ENCODE measurements at places on chromosomes 1 and 21. TPM values are rescaled to one million over a fixed set of nuclear protein-coding genes. Genes with fewer than 3 reads are reported as not detected.
A peak's percentile ranks its signal among the peaks of the same experiment; 100 is the strongest.

GRCh38 chr21:42373196-42373907 lies 7.0 kb upstream of the TFF1 start:
- H3K36me3 ChIP-seq = peaks cover 3% of the 10 kb centered on the region
- peaks cover 12% of the 10 kb centered on the region for H3K4me1 ChIP-seq
- peak overlapping the region; percentile 54 for H3K27ac ChIP-seq

DNA sequence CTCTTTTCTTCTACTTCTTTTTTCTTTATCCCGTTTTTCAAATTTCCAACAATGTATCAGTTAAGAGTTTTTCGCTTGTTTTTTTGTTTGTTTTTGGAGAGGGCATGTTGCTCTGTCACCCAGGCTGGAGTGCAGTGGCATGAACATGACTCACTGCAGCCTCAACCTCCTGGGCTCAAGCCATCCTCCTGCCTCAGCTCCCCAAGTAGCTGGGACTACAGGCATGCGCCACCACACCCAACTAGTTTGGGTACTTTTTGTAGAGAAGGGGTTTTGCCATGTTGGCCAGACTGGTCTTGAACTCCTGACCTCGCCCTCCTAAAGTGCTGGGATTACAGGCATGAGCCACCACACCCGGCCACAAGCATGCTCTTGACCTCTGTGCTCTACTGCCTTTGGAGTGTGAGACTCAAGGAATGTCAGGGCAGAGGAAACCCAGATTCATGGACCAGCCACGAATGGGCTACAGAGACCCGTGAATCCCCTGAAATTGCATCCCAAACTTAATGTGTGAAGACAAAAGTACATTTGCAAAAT lies 65.1 kb upstream of the HSD17B7 start:
- no peaks in the 10 kb centered on the region for H3K36me3 ChIP-seq
- no peak overlapping the region for H3K27ac ChIP-seq
- no peak overlapping the region for H3K4me3 ChIP-seq
- no peak for DNase-seq
- H3K4me1 ChIP-seq = no peaks in the 10 kb centered on the region

DNA sequence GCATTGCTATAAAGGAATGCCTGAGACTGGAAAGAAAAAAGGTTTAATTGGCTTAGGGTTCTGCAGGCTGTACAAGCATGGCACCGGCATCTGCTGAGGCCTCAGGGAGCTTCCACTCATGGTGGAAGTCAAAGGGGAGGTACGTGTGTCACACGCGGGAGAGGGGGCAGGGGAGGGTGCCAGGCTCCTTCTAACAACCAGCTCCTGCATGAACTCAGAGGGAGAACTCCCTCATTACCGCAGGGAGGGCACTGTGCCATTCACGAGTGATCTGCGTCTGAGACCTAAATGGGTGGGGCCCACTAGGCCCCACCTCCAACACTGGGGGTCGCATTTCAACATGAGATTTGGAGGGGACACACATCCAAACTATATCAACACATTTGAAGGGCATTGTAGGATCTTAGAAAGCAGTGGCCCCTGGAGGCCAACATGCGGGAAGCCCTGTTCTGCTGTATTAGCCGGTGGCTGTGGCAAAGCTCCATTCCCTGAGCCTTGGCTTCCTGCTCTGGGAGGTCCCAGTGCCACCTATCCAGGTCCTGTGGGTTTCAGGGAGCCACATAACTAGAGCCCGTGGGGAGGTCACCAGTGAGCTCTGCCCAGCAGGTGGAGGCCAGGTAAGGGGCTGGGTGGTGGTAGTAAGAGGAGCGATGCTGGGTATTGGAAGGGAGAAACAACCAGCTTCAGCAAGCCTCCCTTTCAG lies 10.0 kb downstream of the WNT3A start:
- peak; percentile 9 for DNase-seq
- no peaks in the 10 kb centered on the region for H3K27me3 ChIP-seq
- no peak overlapping the region for H3K4me3 ChIP-seq
- no peaks in the 10 kb centered on the region for H3K4me1 ChIP-seq

The IGSF5 gene
- not detected for total RNA-seq

The DYNLT4 gene
- 0.43 TPM for total RNA-seq

The OR14A16 gene
- total RNA-seq = not detected

Measured in activated naive CD8-positive, alpha-beta T cell treated with anti-CD3 and anti-CD28 coated beads, Interleukin-2, amount 10 ng/mL, durations not matched to agents 7 days and 5 days (primary cell).